Suppressor macrophage treated with lipopolysaccharide for 4 hours (primary cell): ENCODE measurements at places on chromosomes 2 and 18.

DNA sequence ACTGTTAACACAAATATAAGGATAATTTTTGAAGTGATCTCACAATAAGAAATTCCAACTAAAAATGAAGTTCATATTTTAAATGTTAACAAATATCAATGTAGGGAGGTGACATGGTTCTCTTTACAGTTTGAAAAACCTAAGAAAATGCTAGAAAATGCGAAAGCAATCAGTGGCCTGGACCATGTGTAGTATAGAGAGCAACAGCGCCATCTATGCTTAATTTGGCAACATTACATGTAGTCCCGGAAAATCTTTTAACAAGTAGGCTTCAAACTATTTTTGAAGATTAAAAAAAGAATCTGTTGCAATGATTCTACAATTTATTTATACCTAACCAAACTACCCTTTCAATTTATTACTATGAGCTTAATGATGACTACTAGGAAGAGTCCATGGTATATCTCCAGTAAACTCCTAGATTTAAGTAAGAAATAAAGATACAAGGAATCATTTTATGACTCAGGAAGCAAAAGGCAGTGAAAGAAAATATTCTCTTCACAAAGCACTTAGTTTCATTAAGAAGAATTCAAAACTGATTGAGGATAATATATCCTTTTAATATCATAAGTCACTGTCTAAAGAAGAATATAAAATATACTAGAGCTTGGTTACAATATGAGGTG lies 33.3 kb downstream of the NDUFA10 start:
- DNase-seq, result peak; percentile 77

DNA sequence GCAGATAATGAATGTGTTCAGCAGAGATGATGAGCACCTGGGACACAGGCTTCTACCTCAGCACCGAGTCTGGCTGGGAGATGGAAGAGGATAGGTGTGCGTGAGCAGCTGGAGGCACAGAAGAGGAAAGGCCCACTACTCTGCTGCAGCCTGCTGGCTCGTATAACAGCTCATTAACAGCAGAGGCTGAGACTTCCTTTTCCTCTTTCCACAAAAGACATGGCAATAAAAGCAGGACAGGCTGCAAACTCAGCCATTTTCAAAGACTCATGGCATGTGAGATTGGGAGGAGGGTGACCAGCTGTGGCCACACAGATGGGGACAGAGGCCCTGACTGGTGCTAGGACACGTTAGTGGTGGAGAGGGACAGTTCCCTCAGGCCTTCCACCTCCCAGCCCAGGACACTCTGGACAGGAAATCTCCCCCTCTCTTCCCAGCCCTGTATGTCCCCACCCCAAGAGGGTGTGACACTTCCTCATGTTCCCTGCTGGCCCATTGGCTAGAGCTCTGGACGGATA lies 60.3 kb downstream of the CACNB4 start:
- DNase-seq, result peak; percentile 67

DNA sequence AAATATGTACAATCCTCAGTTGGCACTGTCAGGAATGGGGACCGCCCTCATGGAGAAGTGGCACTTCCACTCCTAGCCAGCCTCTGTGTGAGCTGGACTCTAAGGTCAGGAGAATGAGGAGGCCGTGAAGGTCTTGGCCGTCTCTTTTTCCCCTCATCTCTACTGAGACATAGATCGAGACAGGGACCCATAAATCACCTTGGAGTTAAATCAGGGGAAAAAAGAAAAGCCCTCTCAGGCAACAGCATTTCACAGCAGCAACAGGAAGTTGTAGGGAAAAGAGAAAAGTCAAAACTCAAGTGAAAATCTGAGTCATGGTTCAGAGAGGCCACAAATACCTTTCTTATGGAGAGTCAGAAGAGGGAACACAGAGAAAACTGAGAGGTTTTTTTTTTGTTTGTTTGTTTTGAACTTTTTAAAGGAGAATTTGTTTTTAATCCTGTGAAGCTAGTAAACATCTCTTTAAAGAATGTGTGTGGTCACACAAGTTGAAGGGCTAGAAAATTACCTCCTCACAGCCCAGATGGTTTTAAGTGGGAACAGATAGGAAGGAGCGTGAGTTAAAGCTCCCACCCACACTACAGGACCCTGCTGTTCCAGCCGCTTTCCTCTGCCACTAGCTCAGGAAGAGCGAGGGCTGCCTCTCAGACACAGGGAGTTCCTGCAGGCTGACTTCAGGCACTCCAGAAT lies 30.6 kb upstream of the CYP1B1 start:
- no peak for DNase-seq

DNA sequence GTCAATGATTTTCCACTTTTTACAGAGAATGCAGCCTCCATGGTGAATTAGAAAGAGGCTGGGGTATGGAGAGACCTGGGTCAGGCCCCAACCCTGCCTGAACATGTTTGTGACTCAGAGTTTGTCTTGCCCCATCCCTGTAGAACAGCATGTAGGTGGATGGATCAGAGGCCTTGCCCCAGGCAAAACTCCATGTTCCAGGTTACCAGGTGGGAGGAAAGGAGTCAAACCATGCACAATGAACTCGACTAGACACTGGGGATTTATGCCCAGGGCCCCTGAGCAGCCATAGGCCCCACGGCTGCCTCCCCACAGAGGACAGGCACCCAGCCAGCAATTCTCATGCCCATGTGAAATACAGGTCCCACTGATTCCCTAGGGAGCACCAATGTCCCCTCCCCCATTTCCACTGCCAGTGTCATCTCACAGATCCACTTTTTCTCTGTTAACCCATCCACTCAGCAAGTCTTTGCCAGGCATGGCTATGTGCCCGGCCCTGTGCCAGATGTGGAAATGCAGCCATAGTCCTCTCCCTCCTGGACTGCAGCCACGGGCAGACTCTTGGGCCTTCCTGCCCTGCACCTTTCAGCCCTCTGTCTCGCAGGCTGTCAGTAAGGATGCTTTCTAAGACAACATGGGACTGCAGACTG lies 737.8 kb upstream of the HS6ST1 start:
- no peak for DNase-seq

DNA sequence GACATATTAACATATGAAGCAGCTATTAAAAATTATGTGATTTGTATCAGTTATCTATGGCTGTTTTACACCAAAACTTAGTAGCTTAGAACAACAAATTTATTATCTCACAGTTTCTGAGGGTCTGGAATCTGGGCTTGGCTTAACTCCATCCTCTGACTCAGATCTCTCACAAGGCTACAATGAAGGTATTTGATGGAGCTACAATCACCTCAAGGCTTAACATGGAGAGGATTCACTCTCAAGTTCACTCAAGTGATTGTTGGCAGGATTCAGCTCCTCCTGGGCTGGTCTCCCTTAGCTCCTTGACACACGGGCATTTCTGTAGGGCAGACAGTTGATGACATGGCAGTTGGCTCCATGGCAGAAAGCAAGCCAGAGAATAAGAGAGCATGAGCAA lies 133.0 kb upstream of the SLC14A2 start:
- no peak for DNase-seq

GRCh38 chr18:41004324-41004723 lies 950.7 kb upstream of the PIK3C3 start:
- no peak for DNase-seq

DNA sequence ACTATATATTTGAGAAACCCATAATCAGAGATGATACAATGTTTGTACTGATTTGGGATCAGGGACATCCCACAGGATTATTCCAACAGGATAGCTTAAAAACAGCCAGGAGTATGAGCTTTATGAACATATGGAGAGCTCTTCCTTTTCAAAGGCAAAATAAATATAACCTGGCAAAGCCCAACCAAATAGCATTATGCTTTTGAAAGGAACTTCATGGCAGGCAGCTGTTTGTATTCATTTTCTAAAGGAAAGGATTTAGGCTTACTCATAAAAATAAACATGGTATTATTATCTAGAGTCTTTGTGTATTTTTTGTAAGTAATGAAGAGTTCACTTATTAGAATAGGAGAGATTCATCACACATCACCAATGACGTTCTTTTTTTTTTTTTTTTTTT lies 44.4 kb downstream of the CCDC195 start:
- no peak for DNase-seq

DNA sequence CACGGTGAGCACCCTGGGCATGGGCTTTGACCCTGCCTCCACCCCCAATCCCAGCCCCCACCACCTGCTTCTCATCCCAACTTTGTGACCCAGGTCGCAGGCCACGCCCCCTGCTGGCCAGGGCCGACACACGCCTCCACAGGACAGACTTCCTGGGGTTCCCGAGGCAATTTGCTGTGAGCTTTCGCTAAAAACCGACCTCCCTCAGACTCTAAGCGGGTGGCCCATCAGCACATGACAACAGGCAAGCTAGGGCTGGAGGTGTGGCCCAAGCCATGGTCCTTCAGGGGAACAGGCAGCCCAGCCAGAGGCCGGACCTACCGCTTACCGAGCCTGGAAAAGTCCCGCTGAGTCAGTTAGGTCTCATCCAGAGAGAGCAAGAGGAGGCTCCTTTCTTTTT lies 31.9 kb downstream of the C1QL2 start:
- peak; percentile 46 for DNase-seq

DNA sequence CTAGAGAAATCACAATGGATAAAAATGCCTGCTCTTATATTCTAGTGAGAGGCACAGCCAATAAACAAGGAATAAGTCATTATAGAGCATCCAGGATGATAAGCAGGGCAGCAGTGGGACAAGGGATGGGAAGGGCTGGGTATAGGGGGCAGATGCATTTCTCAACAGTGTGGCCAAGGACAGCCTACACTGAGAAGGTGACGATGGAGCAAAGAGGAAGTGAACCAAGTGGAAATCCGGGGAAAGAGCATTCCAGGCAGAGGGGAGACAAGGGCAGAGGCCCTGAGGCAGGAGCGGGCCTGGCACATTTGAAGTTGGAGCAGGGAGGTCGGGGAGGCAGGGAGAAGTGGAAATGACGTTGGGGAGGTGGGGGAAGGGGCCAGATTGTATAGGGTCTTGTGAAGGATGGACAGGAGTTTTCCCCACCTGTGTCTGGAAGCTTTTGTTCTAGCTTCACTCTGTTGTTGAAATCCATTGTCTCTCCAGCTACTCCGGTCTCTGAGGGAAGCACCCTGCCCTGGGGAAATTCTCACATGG lies 17.6 kb downstream of the TMEM177 start:
- DNase-seq, result no peak
